ENCODE measurements at places on chromosomes 5 and 9.

- no peak for DNase-seq
These were observed 97.2 kb downstream of the ROR2 start for GRCh38 chr9:91852801-91853347.

DNA sequence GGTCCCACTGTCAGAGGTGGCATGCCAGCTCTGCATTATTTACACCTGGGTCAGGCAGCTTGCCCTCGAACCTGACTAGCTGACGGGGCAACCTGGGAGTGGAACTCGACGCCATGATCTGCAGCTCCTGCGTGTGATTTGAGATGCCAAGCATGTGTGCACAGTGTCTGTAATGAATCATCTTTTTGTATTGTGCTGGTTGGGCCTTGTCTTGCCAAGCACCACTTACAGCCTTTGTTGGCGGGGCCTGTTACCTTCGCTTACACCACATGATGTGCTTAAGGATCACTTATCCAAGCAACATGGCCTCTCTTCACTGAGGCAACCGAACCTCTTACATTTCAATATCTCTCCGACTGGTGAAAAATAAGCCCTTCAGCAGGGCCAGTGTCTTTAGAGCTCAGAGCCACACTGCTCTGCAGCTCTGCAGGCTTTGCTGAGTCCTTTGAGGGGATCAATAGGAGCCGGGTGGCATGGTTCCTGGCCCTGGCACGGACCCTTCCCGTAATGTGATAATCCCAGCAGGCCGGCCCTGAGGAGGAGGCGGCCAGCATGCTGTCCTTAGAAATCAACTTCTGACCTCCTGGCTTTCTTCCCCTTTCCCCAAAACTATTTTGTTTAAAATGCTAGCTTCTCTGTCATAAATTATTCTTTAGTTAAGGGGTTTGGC, 297.7 kb upstream of the CD180 start:
- no peak for DNase-seq

DNA sequence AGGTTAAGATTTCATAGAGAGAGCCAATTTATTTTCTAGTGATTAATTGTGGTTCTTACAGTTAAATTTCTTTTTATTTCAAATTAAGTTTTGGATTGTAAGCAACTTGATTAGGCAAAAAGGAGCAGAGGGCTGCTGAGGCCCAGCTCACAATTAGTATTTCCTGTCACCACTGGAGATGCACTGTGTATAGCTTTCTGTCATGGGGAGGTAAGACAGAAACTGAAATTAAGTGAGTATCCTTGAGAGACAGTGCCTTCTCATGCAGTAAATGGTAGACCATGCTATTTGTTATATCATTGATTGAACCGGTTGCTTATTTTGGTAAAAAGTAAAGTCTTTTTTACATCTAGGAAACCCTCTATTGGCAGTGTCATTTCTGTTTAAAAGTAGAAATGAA, 190.7 kb downstream of the CCDC171 start:
- DNase-seq, result no peak

DNA sequence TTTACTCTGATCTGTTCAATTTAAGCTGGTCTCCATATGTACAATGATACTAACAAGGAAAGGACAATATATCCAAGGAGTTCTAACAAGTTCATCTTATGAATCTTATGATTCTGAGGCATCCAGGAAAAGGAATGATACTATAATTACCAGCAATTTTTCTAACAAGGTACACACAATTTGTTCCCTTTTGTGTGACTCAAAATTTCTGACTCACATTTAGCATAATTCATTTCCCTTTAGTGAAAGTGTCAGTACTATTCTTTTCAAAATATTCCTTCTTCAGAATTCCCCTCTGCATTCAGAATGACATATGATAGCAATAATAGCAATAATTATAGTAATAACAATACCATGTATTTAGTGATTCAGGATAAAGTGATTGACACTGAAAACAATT, 594.8 kb downstream of the DMRTA1 start:
- DNase-seq, result no peak
